Nephron progenitor cell (in vitro differentiated cells): ENCODE measurements at places on chromosomes 7 and 10.

DNA sequence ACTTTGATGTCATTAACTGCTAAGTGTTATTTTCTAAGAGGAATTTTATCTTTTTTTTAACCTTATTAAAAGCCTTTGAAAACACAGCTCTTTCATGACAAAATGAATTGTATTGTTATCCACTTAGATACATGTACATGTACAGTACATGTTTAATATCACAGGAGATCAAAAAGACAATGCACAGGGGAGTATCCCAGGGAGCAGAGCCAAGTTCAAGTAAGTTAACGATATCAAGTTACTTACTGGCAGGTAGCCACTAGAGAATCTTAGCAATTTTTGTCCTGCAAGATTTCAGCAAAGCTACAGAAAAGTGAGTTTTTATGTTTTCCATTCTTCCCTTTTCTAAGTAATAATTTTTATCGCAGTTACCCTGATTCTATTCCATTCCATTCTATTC, 33.9 kb upstream of the ARL4A start:
- no peak for DNase-seq

DNA sequence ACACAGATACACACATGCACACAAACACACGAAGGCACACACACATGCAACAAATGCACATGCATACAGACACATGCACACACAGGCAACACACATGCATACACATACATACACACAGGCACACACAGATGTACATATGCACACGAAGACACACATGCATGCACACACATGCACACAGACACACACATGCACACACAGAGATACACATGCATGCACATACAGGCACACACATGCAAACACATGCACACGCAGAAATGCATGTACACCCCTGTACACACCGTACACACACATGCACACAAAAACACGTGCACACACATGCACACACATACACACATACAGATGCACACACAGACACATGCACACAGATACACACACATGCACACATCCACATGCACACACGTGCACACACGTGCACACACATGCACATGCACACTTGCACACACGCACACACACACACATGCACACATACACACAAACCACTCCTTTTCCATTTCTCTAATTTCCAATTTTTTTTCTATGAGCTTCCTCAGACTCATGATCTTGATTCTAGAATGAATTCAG, 63.3 kb upstream of the CCZ1B start:
- no peak for DNase-seq

GRCh38 chr10:124250506-124250905, 157.1 kb upstream of the CHST15 start:
- no peak for DNase-seq

GRCh38 chr7:93016681-93017381, 100.9 kb downstream of the SAMD9 start:
- DNase-seq = peak; percentile 11

DNA sequence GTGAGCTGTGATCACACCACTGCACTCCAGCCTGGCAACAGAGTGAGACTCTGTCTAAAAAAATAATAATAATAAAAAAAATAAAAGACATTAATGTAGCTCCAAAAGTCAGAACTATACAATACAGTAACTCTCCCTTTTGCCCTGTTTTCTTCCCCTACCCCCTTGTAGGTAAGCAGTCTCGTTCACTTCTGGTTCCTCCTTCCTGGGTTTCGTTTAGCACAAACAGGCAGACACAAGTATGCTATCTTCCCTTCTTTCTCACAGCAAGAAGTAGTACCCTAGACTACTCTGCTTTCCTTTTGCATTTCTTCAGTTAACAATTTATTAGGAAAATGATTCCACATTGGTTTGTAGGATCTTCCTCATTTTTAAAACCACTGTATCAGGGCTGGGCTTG, 33.1 kb downstream of the PDSS1 start:
- no peak for DNase-seq

DNA sequence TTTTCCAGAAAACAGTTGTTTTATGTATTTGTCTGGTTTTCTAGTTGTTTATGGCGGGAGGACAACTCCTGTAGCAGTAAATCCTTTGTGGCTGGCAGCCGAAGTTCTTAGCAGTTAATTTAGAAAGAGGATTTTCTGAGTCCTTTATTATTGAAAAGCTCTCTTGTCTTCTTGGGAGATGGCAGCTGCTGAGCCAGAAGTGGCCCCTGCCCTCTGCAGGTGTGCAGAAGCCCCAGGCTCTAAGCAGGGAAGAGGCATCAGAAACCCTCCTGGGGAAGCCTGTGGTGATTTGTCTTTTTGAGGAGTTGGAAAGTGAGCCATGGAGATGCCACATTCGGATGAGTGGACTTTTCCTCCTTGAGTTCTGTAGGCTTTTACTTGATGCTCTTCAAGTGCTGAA, 106.3 kb downstream of the GLRX3 start:
- DNase-seq = no peak

GRCh38 chr10:32980558-32981468, 22.8 kb upstream of the ITGB1 start:
- peak; percentile 73 for DNase-seq

DNA sequence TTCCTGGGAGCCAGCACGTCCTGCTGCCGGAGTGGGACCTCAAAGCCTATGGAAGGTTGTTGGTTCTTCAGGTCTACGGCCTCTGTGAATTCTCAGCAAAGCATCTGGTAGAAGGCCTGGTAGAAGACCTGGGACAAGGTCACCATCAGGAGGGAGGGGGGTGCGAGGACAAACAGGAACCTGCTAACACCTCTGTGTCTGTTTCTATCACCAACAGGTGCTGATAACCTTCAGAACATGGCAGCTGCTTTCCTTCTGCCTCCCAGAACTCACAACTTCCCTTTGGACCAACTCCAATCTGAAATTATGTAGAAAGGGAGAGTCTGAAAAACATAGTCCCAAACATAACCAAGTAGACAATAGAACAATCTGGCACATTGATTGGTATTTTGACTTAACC, 8.3 kb upstream of the MET start:
- no peak for DNase-seq

- peak; percentile 39 for DNase-seq
Observed at GRCh38 chr7:301291-302053, 11.5 kb downstream of the FOXL3 start.

DNA sequence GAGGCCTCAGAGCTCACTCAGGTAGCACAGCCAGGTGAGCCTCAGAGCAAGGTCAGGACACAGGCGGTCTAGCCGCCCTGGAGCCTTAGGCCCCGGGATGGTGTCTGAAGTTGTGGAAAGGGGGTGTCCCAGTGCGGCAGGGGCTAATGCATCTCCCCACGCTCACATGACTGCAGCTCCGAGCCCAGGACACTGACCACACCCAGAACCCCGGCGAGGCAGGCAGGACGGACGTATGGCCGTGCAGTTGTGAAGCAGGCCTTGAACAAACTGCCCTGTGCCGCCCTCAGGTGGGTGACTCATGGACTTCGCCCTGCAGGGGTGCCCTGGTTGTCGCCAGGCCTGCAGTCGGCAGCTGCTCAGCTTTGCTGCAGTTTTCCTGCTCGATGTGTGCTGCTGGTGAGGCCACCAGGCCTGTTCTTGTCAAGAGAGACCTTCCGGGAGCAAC, 5.0 kb upstream of the PRKAR1B start:
- no peak for DNase-seq

DNA sequence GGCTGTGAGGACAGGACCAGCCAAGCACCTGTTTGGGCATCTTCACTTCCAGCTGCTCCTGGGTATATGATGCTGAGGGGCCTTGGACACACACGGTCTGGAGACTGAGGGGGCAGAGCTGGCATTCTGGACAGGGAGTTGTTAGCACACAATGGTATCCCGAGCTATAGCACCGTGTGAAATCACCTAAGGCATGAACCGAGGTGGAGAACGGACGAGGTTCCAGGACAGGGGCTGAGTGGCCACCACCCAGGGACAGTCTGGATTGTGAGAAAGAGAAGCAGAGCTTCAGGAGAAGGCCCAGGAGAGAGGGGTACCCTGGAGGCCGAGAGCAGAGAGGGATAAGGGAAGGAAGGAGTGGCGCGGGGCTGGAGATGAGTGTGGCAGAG, 571.8 kb downstream of the TCERG1L start:
- no peak for DNase-seq

DNA sequence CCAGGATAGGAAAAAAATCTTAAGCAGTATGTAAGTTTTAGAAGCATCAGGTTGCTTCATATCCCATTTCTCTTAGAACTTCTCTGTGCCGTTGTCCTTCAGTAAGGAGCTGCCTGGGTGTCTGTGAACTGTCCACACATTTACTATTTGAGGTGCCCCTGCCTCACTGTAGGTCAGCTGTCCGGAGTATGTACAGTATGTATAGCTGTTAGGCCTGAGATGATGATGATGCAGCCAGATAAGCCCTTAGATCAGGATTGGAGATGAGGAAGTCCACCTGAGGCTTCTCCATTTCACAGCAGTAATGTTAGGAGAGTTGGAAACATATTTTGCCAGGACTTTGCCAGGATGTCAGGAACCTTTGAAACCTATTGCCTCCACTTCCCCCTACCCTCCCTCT, 7.7 kb downstream of the NDUFB2 start:
- no peak for DNase-seq

DNA sequence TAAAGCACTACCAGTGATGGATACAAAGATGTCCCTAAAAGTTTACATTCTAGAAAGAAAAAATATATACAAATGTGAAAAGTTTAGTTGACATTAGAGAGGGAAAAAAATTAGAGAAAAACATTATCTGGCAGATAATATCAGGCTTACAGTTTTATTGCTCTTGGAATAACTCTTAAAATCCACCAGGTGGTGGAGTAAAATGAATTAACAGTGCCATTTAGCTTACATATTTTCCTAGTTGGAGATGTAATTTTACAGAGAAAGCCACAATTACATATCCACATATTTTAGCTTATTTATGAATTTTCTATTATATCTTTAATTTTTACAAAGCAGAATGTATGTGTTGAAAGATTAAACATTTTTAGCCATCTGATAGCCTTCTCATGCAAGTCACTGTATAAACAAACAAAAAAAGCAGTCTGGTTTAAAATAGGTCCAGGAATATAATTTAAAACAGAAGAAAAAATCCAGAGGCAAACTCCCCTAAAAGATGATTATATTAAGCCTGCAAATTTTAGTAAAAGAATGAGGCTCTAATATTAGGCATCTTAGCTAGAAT, 6.5 kb downstream of the CABCOCO1 start:
- no peak for DNase-seq

DNA sequence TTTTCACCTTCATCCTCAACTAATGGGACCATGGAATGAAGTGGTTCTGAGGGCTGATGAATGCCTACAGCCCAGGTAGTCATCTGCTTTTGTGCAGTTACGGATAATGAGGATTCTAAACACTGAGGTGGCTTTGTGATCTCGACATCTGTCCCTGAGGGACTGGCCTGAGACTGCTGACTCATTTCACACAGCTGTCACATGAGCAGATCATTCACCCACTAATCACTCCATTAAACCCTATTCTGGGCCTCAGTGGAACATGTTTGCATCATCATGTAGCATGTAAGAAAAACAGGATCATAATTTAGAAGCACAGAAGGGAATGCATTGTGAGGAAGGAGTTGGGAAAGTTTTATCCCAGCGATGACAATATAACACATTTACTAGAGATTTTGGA, 79.4 kb upstream of the FEZF1 start:
- no peak for DNase-seq

GRCh38 chr10:71345694-71346093, 26.6 kb downstream of the SLC29A3 start:
- no peak for DNase-seq

DNA sequence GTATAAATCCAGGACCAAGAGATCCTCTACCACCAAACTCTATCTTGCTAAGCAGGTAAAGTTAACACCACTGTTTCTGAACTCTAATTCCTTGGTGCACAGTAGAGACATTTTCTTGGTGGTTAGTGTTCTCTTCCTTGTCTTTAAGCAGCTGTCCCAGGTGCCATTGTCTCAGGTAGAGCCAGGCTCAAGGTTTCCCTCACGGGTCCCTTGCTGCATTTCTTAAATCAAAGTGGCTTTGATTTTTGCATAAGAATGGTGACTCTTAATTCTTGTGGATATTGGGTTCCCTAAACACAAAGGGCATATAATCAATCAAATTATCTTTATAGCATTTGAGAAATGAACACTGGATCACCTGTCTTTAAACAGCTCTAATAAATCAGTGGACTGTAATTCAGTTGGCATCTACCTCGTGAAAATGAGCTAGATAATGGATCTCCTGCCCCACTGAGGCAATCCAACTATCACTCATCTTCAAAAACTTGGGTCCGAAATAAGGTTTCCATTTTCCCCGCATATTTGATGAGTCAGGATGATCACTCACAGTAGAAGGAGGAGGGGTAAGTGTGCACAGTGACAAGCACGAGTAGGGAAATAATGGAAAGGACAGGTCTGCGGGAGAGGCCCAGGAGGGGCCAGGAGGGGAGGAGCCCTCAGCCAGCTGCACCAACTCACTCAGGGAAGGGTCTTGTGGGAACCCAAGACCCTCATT, 2.4 kb downstream of the ABCC2 start:
- DNase-seq = no peak

DNA sequence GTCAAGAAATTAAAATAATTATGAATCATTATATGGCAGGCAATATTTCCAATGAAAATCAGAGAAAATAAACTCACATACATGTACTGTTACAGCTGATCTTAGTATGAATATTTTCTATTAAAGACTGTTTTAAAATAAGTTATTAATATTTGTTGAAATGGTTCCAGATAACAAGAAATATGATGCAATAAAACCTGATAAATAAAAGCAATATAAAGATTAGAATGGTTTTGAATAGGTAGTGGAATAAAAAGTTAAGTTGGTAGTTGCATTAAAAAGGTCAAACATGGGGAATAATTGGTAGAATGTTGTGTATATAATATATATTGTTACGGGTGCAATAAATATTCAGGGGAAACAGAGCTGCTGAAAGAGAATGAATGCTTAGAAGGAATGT, 52.5 kb downstream of the MEST start:
- no peak for DNase-seq

- no peak for DNase-seq
Observed at GRCh38 chr10:78764846-78765430, 303.8 kb upstream of the ZMIZ1 start.

DNA sequence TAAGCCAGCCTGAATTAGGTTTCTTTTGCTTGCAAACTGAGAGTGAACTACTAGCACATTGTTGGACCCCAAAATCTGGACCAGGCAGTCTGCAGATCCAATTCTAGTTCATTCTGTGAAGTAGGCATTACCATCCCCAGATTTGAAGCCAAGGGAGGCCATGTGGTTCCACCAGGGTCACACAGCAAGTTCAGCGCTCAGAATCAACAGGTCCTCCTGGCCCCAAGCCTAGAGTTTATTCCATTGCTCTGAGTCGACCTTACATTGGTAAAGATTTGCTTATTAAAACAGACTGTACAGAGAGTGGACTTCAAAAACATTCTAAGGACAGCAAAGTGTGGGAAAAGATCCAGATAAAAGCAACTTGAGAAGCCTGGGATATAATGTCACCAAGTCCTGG, 50.9 kb downstream of the AFAP1L2 start:
- no peak for DNase-seq

- DNase-seq = no peak
Observed at GRCh38 chr10:10317151-10317550, 700.5 kb upstream of the CELF2 start.

DNA sequence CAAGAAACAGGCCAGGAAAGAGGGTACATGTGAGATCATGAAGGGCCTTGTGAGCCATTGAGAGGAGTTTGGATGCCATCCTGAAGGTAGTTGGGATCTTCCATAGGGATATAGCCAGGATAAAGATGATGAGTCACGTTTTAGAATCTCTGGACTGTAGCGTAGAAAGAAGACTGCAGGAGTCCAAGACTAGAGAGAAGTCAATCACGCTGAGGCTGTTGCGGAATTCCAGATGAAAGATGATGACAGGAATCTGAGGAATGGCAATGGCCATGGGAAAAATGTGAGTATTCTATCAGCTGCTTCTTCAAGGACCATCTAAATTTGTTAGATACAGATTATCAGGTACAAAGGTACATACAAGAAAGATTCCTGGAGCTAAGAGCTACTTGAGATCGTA, 711.3 kb downstream of the GRM8 start:
- no peak for DNase-seq
